ENCODE measurements at places on chromosomes 2 and 18.

GRCh38 chr2:10120877-10121574 is 1.5 kb upstream of the RRM2 start:
- no peak for DNase-seq

DNA sequence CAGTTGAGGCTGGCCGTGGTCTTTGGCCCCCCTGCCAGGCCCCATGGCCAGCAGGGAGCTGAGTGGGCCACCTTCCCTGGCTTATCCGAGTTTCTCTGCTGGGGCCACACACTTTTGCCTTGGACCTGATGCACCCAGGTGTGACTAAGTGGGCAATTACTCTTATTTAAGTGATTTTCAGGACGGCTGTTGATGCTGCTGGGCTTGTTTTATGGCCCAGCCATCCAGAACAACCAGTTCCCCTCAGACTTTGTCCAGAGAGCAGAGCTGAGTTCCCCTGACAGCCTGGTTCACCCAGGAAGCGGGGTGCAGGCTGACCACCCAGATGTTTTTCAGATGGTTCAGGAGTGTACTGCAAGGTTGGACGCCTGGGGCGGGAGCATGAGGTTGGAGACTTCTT is 68.8 kb downstream of the GLI2 start:
- no peak for DNase-seq

- no peak for DNase-seq
Measured at GRCh38 chr2:20578895-20579825, 71.7 kb downstream of the HS1BP3 start.

GRCh38 chr18:8411492-8411891 is 197.7 kb upstream of the RAB12 start:
- no peak for DNase-seq

DNA sequence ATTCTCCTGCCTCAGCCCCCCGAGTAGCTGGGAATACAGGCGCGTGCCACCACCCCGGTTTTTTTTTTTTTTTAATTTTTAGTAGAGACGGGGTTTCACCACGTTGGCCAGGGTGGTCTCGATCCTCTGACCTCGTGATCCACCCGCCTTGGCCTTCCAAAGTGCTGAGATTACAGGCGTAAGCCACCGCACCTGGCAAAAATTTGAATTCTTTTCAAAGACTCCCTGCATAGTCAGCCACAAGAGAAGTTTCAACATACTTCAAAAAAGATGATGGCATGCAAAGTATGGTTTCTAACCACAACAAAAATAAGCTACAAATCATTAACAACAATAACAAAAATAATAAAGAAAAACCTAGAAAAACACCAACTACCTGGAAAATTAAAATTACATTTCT is 22.0 kb downstream of the HYCC2 start:
- DNase-seq: no peak

GRCh38 chr2:149928011-149928410 is 340.4 kb upstream of the MMADHC start:
- no peak for DNase-seq

- DNase-seq: no peak
Measured at GRCh38 chr18:68436485-68436884, 278.4 kb downstream of the TMX3 start.

GRCh38 chr18:67092141-67092540 is 424.4 kb downstream of the DSEL start:
- DNase-seq: no peak

DNA sequence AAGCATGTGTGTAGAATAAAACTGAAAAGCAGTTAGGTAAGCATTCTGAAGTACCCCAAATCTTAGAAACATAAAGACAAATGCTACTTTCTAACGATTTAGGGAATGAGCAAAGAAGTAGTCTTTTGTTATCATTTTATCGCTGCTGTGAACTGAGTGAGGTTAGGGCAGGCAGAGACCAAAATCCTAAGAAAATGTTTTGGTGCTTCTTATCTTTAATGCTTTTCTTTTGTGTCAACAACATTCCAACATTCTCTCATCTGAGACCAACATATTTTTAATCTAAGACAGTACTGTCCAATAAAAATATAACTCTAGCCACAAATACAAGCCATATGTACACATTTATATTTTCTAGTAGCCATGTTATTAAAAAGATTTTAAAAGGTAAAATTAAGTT is 789.4 kb upstream of the PIK3C3 start:
- DNase-seq: no peak

DNA sequence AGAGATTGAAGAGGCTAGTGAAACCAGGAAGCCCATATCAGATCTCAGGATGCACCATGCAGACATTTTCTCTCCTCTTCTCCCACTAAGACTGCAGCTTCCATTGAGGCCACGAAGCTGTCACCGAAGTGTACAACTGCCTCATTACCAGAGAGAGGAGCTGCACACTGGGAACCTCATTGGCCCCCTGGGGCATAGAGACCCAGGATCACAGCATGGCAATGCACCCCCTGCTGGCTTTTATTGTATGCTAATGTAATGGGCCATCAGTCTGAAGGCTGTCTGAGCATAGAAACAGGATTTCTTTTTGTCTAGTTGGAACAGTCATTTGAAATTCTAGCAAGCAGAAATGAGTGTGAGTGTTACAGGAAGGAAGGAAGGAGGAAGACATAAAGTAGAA is 861.6 kb upstream of the CELF4 start:
- no peak for DNase-seq
